ENCODE measurements at places on chromosomes 16 and 17. TPM values are rescaled to one million over a fixed set of nuclear protein-coding genes. Genes with fewer than 3 reads are reported as not detected.

DNA sequence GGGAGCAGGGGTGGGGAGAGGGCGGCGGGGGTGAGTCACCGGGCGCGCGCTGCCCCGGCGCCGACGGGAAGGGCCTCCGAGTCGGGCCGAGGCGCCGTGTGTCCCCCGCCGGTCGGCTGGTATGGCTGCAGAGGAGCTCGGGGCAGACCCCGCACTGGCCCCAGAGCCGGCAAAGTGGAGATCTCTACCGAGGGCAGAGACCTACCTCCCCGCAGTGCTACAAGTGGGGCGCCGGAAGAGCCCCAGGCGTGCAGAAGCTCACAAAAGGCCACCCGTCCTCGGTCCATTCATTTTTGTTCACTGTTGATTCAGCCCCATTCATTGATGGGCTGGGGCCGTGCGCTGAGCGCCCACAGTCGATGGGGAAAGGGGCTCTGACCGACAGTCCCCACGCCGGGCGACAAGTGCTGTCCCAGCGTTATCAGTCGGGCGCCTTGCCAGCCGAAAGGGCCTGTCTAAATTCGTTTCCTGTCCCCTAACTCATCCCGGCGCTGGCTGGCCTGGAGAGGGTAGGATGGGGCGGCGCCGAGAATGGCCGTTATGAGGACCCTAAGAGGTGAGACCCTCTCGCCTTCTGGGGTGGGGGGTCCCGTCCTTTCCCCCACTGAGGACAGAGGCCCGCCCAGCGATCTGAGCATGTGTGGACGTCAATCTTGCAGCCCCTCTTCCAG is 709 bp upstream of the ENO3 start:
- H3K4me1 ChIP-seq: peaks cover 35% of the 10 kb centered on the region
- H3K36me3 ChIP-seq: peaks cover 8% of the 10 kb centered on the region
- peak overlapping the region; percentile 92 for H3K27ac ChIP-seq
- H3K27me3 ChIP-seq: no peaks in the 10 kb centered on the region
- no peak for DNase-seq
- H3K4me3 ChIP-seq: peak overlapping the region; percentile 69

DNA sequence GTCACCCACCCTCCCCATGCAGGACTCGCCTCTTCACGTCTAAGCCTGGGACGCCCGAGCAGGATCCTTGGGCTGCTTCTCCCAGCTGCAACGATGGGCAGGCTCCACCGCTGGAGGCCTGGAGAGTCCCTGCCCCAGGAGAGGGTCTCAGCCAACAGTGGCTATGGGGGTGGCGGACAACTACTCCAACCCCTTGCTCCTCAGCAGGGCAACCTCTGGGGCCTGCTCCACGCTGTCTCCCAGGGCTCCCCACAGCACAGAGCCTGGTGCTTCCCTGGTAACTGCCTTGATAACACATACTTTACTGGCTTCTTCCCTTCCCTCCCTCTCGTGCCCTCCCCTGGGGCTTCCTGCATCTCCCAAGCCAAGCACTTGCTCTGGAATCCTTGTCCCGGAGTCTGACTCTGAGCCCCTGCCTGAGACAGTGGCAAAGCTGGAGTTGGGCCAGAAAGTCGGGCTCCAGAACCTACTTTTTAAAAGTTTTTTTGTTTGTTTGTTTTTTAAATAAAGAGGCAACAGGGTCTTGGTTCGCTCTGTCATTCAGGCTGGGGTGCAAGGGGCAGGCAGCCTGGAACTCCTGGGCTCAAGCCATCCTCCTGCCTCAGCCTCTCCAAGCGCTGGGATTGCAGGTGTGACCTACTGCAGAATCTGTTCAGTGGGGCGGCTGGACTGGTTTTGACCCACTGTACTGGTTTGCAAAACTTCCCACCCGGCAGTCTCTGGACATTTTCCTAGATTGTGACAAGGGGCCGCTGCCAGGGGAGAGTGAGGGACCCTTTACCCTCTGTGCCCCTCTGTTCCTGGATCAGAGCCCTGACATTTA is 99.4 kb downstream of the TNFRSF13B start:
- H3K36me3 ChIP-seq: no peaks in the 10 kb centered on the region
- peaks cover 6% of the 10 kb centered on the region for H3K27me3 ChIP-seq
- DNase-seq: no peak
- no peak overlapping the region for H3K4me3 ChIP-seq
- H3K4me1 ChIP-seq: no peaks in the 10 kb centered on the region
- H3K27ac ChIP-seq: no peak overlapping the region

GRCh38 chr16:80932708-80933095 is 74.0 kb downstream of the CMC2 start:
- peaks cover 7% of the 10 kb centered on the region for H3K4me1 ChIP-seq
- peak overlapping the region; percentile 70 for H3K4me3 ChIP-seq
- H3K27me3 ChIP-seq: peaks cover 52% of the 10 kb centered on the region
- no peak for DNase-seq
- H3K36me3 ChIP-seq: no peaks in the 10 kb centered on the region

DNA sequence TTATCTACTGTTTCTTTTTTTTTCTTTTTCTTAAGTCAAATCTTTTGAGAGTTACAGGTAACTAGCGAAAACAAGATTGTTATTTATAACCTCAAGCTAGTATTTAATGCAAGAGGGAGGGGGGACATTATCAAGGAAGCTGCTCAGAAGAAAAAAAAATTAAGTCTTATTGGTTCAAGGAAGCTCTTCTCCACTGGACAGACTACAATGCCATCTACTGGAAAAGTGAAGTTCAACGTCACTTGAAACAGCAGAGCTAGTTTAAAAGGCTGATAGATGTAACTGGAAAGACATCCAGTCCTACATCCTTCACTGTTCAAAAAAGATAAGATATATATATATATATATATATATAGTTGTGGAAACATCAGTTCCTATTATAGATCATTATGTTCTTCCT is 418.0 kb upstream of the PSMD7 start:
- no peak for DNase-seq
- H3K4me3 ChIP-seq: no peak overlapping the region
- peaks cover 14% of the 10 kb centered on the region for H3K4me1 ChIP-seq
- peaks cover 19% of the 10 kb centered on the region for H3K27me3 ChIP-seq

GRCh38 chr17:6780886-6781285 is 4.9 kb downstream of the FBXO39 start:
- no peak overlapping the region for H3K4me3 ChIP-seq
- peaks cover 30% of the 10 kb centered on the region for H3K27me3 ChIP-seq
- no peak overlapping the region for H3K27ac ChIP-seq
- H3K36me3 ChIP-seq: no peaks in the 10 kb centered on the region

- H3K4me1 ChIP-seq: peaks cover 34% of the 10 kb centered on the region
- H3K27me3 ChIP-seq: peaks cover under 1% of the 10 kb centered on the region
- H3K27ac ChIP-seq: peak overlapping the region; percentile 94
- H3K4me3 ChIP-seq: peak overlapping the region; percentile 88
- no peaks in the 10 kb centered on the region for H3K36me3 ChIP-seq
Observed at GRCh38 chr17:8175795-8176196, 384 bp downstream of the TMEM107 start.

GRCh38 chr17:79355165-79355564 is 255.7 kb downstream of the RBFOX3 start:
- no peaks in the 10 kb centered on the region for H3K36me3 ChIP-seq
- H3K4me3 ChIP-seq: no peak overlapping the region
- peaks cover 28% of the 10 kb centered on the region for H3K27me3 ChIP-seq
- H3K27ac ChIP-seq: no peak overlapping the region
- H3K4me1 ChIP-seq: no peaks in the 10 kb centered on the region

- peaks cover 15% of the 10 kb centered on the region for H3K36me3 ChIP-seq
- H3K27ac ChIP-seq: no peak overlapping the region
- no peaks in the 10 kb centered on the region for H3K4me1 ChIP-seq
- no peak for DNase-seq
Observed at GRCh38 chr17:248337-249235, 67.1 kb upstream of the DOC2B start.

DNA sequence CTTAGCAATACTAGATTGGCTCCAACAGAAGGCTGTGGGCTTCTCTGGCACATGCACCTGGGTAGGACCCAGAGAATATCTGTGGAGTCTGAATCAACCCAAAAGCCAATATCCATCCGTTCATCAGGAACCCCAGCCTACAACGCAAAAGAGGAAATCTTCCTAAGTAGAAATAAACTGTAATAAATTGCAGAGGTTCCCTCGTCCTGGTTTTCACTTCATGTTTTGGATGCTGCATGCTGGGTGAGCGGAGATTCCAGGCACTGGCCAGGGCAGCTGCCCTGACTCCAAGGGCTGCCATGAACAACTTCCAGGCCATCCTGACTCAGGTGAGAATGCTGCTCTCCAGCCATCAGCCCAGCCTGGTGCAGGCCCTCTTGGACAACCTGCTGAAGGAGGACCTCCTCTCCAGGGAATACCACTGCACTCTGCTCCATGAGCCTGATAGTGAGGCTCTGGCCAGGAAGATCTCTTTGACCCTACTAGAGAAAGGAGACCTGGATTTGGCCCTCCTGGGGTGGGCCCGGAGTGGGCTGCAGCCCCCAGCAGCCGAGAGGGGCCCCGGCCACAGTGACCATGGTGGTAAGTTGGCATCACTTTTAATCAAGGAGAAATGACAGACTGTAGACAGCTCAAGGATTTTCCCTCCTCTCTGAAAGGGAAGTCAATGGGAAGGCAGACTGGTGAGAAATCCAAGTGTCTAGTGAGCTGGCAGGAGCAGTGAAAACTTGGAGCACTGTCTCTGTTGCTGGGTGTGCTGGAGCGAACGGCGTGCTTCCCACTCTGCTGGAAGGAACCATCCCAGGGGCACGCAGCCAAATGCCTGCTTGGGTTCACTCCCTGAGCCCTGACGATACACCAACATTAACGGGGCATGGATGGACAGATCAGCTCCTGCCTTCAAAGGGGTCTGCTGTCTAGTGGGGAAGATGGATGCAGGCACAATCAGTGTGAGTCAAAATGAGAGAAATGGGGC is 10.7 kb upstream of the CIITA start:
- no peak for DNase-seq
- H3K36me3 ChIP-seq: no peaks in the 10 kb centered on the region
- H3K27me3 ChIP-seq: peaks cover 25% of the 10 kb centered on the region
- no peaks in the 10 kb centered on the region for H3K4me1 ChIP-seq

- peaks cover 1% of the 10 kb centered on the region for H3K4me1 ChIP-seq
- H3K36me3 ChIP-seq: no peaks in the 10 kb centered on the region
- H3K4me3 ChIP-seq: no peak overlapping the region
- H3K27ac ChIP-seq: no peak overlapping the region
- H3K27me3 ChIP-seq: no peaks in the 10 kb centered on the region
- no peak for DNase-seq
Observed at GRCh38 chr16:52756812-52757517, 210.0 kb upstream of the TOX3 start.

GRCh38 chr17:34163646-34164045 is 91.4 kb upstream of the CCL2 start:
- H3K36me3 ChIP-seq: no peaks in the 10 kb centered on the region
- DNase-seq: no peak
- H3K27me3 ChIP-seq: peaks cover 17% of the 10 kb centered on the region
- no peaks in the 10 kb centered on the region for H3K4me1 ChIP-seq

GRCh38 chr16:73050201-73051099 is 2.5 kb upstream of the ZFHX3 start:
- DNase-seq: no peak
- H3K27me3 ChIP-seq: no peaks in the 10 kb centered on the region
- peaks cover 32% of the 10 kb centered on the region for H3K4me1 ChIP-seq
- no peak overlapping the region for H3K27ac ChIP-seq
- H3K36me3 ChIP-seq: no peaks in the 10 kb centered on the region

GRCh38 chr17:40617678-40618240 is 29.9 kb downstream of the SMARCE1 start:
- H3K4me3 ChIP-seq: no peak overlapping the region
- no peak for DNase-seq
- peaks cover 29% of the 10 kb centered on the region for H3K27me3 ChIP-seq
- H3K27ac ChIP-seq: no peak overlapping the region
- H3K4me1 ChIP-seq: peaks cover 6% of the 10 kb centered on the region
- H3K36me3 ChIP-seq: no peaks in the 10 kb centered on the region

DNA sequence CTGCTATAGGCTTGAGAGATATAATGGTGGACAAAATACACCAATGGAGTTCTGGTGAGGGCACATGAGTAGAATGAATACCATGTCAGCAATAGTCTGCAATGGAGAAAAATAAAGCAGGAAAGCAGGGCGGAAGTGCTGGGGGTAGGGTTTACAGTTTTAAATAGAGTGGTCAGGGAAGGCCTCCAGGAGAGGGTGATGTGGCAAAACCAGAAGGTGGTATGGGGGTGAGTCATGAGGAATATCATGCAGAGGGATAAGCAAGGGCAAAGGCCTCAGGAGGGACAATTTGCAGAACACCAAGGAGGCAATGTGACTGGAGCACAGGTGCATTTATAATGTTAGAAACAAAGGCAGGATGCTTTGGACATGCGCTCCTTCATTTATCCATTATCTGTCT is 102.0 kb downstream of the ITFG1 start:
- no peaks in the 10 kb centered on the region for H3K27me3 ChIP-seq
- DNase-seq: no peak
- H3K4me3 ChIP-seq: no peak overlapping the region
- no peak overlapping the region for H3K27ac ChIP-seq
- H3K36me3 ChIP-seq: peaks cover 11% of the 10 kb centered on the region

DNA sequence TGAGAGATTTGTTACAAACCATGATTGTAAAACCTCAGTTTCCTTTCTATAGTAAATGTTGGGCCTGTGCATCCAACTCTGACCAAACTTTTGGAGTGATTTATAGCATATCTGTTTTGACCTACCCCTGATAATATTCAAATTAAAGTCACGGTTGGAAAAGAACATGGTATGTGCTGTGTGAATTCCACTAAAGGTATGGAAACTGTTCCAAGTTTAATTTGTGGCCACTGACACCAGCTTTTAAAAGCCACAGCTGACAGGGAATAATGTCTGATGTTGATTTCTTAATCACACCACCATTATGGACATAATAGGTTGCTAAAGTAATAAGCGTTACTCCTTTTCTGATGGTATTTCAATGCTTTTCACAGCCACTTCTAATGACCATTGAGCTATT is 1215.9 kb downstream of the CDH8 start:
- H3K27ac ChIP-seq: no peak overlapping the region
- no peak overlapping the region for H3K4me3 ChIP-seq
- H3K36me3 ChIP-seq: no peaks in the 10 kb centered on the region
- no peaks in the 10 kb centered on the region for H3K4me1 ChIP-seq
- no peak for DNase-seq
- H3K27me3 ChIP-seq: no peaks in the 10 kb centered on the region

- no peaks in the 10 kb centered on the region for H3K36me3 ChIP-seq
- DNase-seq: no peak
- peaks cover 8% of the 10 kb centered on the region for H3K4me1 ChIP-seq
- H3K27ac ChIP-seq: no peak overlapping the region
- peaks cover 14% of the 10 kb centered on the region for H3K27me3 ChIP-seq
Observed at GRCh38 chr17:61352408-61352770, 47.3 kb upstream of the TBX2 start.

RNU2-1 gene
- 7,668 TPM for total RNA-seq

SCARF1 gene
- 0.69 TPM for total RNA-seq

HAP1 gene
- total RNA-seq: 13.7 TPM

EVI2A gene
- not detected for total RNA-seq

CPSF4L gene
- total RNA-seq: 0.33 TPM

C1QTNF8 gene
- not detected for total RNA-seq

PYY gene
- 1.1 TPM for total RNA-seq

GPR139 gene
- not detected for total RNA-seq

CRYM gene
- total RNA-seq: 10.5 TPM

RASL10B gene
- total RNA-seq: 13.7 TPM

TBC1D3D gene
- total RNA-seq: 1.2 TPM

CBX1 gene
- 177 TPM for total RNA-seq

All from progenitor cell of endocrine pancreas (in vitro differentiated cells).